ENCODE measurements at places on chromosomes 13 and 19.

- DNase-seq: peak; percentile 95
Measured at GRCh38 chr19:33416307-33417215, 43.1 kb downstream of the CEBPG start.

- DNase-seq: no peak
Measured at GRCh38 chr19:47503826-47504150, 11.1 kb downstream of the NAPA start.

- DNase-seq: no peak
Measured at GRCh38 chr19:53730391-53730790, 93.7 kb downstream of the NLRP12 start.

DNA sequence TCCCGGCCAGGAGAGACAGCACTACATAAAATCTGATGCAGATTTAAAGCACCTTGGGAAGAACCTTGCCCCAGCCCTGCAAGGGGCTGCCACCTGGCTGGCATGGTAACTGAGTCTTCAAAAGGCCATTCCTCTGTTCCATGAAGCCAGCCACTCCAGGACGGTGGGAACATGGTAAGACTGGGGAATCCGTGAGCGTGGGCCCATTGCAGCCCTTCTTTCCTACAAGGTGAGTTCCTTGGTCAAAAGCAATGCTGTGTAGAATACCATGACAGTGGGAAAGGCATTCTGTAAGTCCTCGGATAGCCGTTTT, 121.3 kb downstream of the SOX1 start:
- DNase-seq: no peak
